ENCODE measurements at places on chromosomes 5 and 9. TPM values are rescaled to one million over a fixed set of nuclear protein-coding genes. Genes with fewer than 3 reads are reported as not detected.

- no peaks in the 10 kb centered on the region for H3K27me3 ChIP-seq
- no peaks in the 10 kb centered on the region for H3K4me1 ChIP-seq
- H3K4me3 ChIP-seq: no peak overlapping the region
- H3K27ac ChIP-seq: no peak overlapping the region
- no peaks in the 10 kb centered on the region for H3K36me3 ChIP-seq
Measured at GRCh38 chr9:2664174-2665065, 42.8 kb downstream of the VLDLR start.

- no peak for DNase-seq
- H3K36me3 ChIP-seq: no peaks in the 10 kb centered on the region
- no peak overlapping the region for H3K27ac ChIP-seq
- H3K4me3 ChIP-seq: no peak overlapping the region
- no peaks in the 10 kb centered on the region for H3K27me3 ChIP-seq
Measured at GRCh38 chr9:107137495-107138202, 145.4 kb upstream of the RAD23B start.

GRCh38 chr5:120582635-120583034 is 118.5 kb downstream of the PRR16 start:
- H3K36me3 ChIP-seq: no peaks in the 10 kb centered on the region
- no peak for DNase-seq
- no peaks in the 10 kb centered on the region for H3K4me1 ChIP-seq
- H3K27ac ChIP-seq: no peak overlapping the region
- no peaks in the 10 kb centered on the region for H3K27me3 ChIP-seq

DNA sequence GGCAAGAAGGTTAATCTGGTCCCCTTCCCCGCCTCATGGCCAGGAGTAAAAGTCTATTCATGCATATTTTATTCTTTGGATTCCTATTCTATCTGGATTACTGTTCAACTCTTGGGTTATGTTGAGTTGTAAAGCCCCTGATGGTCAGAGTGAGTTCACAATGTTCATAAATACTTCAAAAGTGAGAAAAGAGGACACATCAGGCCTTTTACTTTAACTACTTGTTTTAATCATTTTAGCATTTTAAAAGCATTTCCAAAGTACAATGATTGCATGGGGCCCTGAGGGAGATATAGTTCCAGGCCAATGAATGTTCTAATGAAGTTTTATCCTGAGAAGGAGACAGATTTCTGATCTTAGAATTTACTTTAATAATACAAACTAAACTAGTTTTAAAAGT is 93.9 kb downstream of the BOD1 start:
- H3K4me3 ChIP-seq: no peak overlapping the region
- no peaks in the 10 kb centered on the region for H3K36me3 ChIP-seq
- H3K4me1 ChIP-seq: no peaks in the 10 kb centered on the region

DNA sequence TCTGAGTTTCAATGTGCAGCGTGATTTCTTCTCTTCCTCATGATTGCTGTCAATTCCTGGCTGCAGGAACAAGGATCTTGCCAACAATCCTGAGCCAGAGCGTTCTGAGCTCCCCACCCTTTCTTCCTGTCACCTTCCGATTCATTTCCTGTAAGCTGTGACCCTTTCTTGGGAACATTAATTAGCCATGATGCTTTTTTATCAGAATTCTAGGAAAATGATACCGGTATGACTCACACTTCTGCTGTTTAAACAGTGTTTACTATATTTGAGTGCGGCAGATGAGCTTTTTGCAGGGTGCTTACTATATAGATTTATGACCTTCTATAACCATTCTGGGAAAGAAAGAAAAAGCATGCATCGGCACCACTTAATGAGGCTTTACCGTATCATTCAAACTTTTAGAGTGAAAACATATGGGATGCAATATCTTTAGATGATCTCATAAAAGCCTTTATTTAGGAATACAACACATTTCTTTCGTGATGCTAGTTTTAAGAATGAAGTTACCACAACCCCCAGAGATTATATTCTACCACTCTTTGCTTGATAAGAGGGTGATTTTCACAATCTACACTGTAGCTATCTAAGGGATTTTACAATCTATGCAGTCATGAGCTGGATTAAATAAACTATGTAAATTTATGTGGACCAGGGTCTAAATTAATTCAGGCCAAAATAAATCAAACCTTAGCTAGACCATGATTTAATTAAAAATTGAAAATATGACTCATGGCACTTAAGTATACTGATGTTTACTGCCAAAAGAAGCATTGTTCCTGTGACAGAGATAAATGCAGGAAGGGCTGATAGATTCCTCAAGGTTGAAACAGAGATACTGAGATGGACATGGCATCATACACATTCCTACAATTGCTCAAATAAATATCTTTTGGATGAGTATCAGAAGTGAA is 38.0 kb upstream of the OSMR start:
- no peak overlapping the region for H3K4me3 ChIP-seq
- peak overlapping the region; percentile 47 for H3K27ac ChIP-seq
- no peak for DNase-seq
- peaks cover 15% of the 10 kb centered on the region for H3K27me3 ChIP-seq
- H3K4me1 ChIP-seq: peaks cover 5% of the 10 kb centered on the region

DNA sequence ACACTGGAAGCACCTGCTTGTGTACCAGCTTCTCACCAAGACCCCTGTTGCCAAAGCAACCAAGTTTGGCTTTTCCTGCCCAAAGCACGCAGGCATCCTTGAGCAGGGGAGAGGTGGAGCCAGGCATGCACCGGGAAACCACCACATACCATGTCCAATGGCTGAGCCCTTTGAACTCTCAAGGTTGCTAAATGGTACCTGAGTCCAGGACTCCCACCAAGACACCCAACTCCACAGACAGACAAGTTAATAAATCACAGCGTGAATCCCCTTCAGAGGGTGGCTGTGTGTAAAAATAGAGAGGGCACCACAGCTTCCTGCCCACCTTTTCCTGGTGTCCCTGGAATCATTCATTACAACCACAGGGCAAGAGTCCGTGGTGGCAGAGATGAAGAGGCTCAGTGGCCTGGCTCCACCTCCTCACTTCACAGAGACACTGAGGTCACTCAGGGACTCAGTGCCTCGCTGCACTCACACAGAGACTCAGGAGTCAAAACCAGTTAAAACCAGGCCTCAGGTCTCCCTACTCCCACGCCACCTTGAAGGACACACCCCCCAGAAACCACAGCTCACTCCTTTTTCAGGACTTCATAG is 143.7 kb downstream of the C5orf15 start:
- no peak overlapping the region for H3K27ac ChIP-seq
- H3K4me3 ChIP-seq: no peak overlapping the region
- peaks cover 6% of the 10 kb centered on the region for H3K4me1 ChIP-seq

DNA sequence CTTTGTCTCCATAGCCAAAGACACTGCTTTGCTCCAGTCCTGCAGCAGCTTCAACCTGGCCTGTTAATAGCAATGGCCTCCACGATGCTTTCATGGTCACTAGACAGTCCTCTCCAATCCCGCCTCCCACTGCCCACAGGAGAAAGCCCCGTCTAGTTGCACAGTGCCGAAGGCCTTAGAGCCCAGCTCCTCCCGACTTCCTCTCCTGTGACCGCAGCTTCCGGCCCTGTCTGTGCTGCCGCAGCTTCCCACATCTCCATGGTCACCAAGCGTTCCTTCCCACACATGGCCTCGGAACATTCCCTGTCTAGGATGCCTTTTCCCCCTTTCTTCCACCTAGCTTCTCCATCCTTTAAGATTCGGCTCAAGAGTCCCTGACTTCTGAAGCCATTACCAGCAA is 23.4 kb downstream of the PCA3 start:
- peaks cover 3% of the 10 kb centered on the region for H3K27me3 ChIP-seq
- no peak overlapping the region for H3K4me3 ChIP-seq
- no peaks in the 10 kb centered on the region for H3K4me1 ChIP-seq
- H3K27ac ChIP-seq: no peak overlapping the region

- H3K36me3 ChIP-seq: no peaks in the 10 kb centered on the region
- no peak for DNase-seq
- no peak overlapping the region for H3K27ac ChIP-seq
- H3K4me1 ChIP-seq: peaks cover 10% of the 10 kb centered on the region
- no peaks in the 10 kb centered on the region for H3K27me3 ChIP-seq
Measured at GRCh38 chr9:113481176-113481787, 17.8 kb downstream of the RGS3 start.

GRCh38 chr9:86407022-86407421 is 52.8 kb upstream of the TUT7 start:
- no peaks in the 10 kb centered on the region for H3K27me3 ChIP-seq
- DNase-seq: no peak
- no peaks in the 10 kb centered on the region for H3K4me1 ChIP-seq
- H3K27ac ChIP-seq: no peak overlapping the region

DNA sequence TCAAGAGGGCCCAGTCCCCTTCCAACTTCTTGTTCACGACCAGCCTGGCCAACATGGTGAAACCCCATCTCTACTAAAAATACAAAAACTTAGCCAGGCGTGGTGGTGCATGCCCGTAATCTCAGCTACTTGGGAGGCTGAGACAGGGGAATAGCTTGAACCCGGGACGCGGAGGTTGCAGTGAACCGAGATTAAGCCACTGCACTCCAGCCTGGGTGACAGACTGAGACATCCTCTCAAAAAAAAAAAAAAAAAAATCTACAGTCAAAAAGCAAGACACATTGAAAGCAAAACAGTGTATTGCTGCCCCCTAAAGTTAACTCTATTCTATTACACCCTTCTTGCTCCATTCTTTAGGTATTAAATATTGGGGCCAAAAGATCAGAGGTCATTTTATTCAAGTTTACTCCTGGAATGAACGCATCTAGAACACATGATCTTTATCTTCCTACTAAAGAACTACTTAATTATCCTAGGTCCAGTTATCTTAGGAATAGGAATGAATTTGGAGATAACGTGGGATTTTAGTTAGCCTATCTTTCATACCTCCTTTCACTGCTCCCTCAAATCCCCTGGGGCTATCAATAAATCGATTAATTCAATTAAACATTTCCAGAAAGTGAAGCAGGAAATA is 2.4 kb downstream of the ATG12 start:
- H3K4me3 ChIP-seq: no peak overlapping the region
- H3K4me1 ChIP-seq: peaks cover 47% of the 10 kb centered on the region

- H3K4me3 ChIP-seq: no peak overlapping the region
- no peaks in the 10 kb centered on the region for H3K4me1 ChIP-seq
- no peak for DNase-seq
- H3K27ac ChIP-seq: peak overlapping the region; percentile 43
- H3K27me3 ChIP-seq: no peaks in the 10 kb centered on the region
Measured at GRCh38 chr5:150377964-150378694, 20.6 kb downstream of the TCOF1 start.

GRCh38 chr9:72506615-72507014 is 14.8 kb upstream of the TMC1 start:
- no peak for DNase-seq
- H3K4me1 ChIP-seq: no peaks in the 10 kb centered on the region
- H3K27ac ChIP-seq: no peak overlapping the region
- H3K27me3 ChIP-seq: no peaks in the 10 kb centered on the region
- no peaks in the 10 kb centered on the region for H3K36me3 ChIP-seq
- H3K4me3 ChIP-seq: no peak overlapping the region

- H3K36me3 ChIP-seq: no peaks in the 10 kb centered on the region
- H3K27me3 ChIP-seq: no peaks in the 10 kb centered on the region
- no peak for DNase-seq
- no peaks in the 10 kb centered on the region for H3K4me1 ChIP-seq
- no peak overlapping the region for H3K27ac ChIP-seq
Measured at GRCh38 chr9:10008101-10008799, 604.6 kb downstream of the PTPRD start.

DNA sequence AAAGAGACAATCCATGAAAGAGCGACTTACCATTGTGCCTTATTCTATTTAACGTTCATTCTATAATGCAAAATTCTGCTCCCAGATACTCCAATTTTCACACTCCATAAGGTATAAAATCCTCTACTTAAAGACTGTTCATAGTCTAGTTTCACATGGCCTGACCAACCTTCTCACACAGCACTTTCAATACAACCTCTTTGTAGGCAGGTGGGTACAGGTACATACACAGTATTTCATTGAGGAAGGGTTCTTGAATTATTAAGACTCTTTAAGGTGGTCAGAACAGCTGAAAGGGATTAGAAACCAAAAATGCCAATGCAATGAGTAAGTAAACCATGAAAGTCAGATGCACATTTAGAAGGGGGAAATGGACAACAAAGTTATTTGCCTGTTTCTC is 352.0 kb downstream of the PARP8 start:
- no peaks in the 10 kb centered on the region for H3K36me3 ChIP-seq
- no peak overlapping the region for H3K4me3 ChIP-seq
- H3K4me1 ChIP-seq: no peaks in the 10 kb centered on the region
- no peak overlapping the region for H3K27ac ChIP-seq

DNA sequence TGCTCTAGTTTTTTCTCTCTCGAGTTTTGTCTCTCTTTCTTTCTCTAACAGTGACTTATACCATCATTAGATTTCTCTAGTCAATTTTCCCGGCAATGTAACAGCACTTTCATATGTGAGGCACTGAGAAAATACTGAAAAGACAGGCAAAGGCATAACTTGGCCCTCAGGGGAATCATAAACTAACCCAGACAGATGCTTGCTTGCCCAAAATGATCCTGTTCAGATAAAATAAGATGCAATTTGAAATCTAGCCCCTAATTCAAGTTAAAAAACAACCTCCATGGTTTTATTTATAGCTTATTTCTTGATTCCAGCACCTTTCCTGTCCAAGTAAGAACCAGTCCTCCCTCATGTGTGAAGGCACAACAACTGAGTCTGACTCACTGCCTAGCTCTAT is 294.6 kb downstream of the GAS1 start:
- no peaks in the 10 kb centered on the region for H3K36me3 ChIP-seq
- DNase-seq: no peak
- no peaks in the 10 kb centered on the region for H3K4me1 ChIP-seq
- H3K27me3 ChIP-seq: no peaks in the 10 kb centered on the region
- H3K4me3 ChIP-seq: no peak overlapping the region

GRCh38 chr9:121280715-121281613 is 13.0 kb downstream of the GSN start:
- H3K27ac ChIP-seq: peak overlapping the region; percentile 28
- H3K27me3 ChIP-seq: no peaks in the 10 kb centered on the region
- no peak overlapping the region for H3K4me3 ChIP-seq
- H3K4me1 ChIP-seq: peaks cover 91% of the 10 kb centered on the region
- no peak for DNase-seq

ZNG1A gene
- total RNA-seq: 33.8 TPM

ZNF883 gene
- 1.6 TPM for total RNA-seq

PPP2R2B gene
- 6.1 TPM for total RNA-seq

ACER2 gene
- 4.9 TPM for total RNA-seq

ASPN gene
- 0.36 TPM for total RNA-seq

FBLL1 gene
- 0.69 TPM for total RNA-seq
